ENCODE measurements at places on chromosomes 11 and 22. TPM values are rescaled to one million over a fixed set of nuclear protein-coding genes. Genes with fewer than 3 reads are reported as not detected.
A peak's percentile ranks its signal among the peaks of the same experiment; 100 is the strongest.

DNA sequence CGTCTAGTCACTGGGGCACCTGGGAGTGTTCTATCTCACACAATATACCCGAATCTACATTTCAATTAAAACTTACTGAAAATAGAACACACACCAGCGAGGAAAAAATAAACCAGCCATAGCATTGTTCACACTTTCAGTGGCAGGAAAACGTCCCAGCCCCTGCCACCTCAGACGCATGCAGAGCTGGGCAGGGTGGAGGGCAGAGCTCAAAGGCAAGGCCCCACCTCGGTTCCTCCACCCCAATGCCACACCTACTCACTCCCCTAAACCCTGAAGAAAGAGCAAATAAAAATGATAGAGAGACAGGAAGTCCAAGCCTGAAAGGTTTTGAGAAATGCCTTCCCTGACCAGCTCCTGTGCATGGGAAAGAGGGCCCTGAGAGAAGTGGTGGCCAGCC lies 14.8 kb downstream of the B3GNT6 start:
- DNase-seq: no peak

GRCh38 chr11:70126494-70126893 lies 48.4 kb downstream of the ANO1 start:
- no peak for DNase-seq

DNA sequence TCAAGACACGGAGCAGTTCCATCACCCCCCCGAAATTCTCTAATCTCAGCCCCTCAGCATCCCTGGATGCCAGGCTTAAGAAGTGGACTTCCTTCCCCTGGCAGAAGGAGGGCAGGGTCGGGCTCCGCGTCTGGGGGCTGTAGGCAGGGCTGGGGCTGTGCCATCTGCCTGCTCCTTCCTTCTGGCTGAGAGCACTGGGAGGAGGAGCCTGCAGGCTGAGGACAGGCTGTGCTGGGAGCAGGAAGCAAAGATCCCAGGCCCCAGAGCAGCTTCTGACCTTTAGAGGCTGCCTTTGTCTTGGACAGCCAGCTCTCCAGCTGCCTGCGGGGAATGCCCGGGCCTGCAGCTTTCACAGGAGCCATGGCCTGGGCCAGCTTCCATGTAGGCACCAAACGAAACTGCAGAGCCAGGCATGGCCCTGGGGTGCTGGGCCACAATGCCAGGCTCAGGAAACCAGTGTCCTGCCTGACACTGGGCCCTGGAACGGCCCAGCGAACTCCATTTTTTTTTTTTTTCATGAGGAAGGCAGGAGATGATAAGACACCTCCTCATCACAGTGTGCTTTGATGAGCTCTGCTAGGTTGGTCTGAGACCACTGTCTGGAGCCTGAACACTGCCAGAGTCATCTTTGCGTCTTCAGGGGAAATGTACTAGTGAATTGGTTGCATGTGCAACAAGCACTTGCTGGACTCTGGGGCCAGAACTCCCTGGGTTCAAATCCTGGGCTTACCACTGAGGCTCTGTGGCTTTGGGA lies 67.9 kb downstream of the MCM5 start:
- no peak for DNase-seq

- no peak for DNase-seq
Observed at GRCh38 chr11:36988556-36988955, 390.5 kb upstream of the RAG2 start.

DNA sequence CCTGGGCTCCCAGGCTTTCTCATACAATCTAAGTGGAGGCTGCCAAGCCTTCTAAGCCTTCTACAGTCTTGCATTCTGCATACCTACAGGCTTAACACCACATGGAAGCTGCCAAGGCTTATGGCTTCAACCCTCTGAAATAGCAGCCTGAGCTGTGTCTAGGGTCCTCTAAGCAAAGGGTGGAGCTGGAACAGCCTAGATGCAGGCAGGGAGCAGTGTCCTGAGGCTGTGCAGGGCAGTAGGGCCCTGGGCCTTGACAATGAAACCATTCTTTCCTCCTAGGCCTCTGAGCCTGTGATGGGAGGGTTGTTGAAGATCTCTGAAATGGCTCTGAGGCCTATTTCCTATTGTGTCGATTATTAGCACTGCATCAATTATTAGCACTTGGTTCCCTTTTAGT lies 150.9 kb upstream of the GRK3 start:
- DNase-seq: no peak

DNA sequence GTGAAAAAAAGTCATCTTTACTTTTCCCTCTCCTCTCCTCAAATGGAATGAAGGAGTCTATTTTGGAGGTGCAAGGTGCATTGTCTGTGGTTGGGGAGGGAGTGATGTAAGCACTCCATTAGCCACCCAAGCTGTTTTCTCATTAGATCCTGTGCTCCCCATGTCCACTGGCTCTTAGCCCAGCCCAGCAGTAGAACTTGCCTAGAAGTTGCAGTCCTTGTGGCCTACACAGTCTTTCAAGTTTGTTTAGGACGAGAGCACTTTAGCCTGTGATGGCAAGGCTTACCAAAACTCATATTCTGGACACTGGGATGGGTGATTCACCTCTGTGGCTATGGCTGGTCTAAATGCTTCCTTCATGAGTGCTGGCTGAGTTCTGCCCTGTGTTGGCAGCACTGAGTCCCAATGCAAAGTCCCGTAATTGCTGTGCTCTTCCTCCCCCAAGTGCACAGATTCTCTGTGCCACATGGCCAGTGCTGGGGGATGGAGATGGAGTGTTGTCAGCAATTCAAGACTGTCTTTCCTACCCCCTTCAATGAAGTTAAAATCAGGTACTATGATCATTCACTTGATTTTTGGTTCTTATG lies 15.8 kb downstream of the SLC22A25 start:
- DNase-seq: no peak

- no peak for DNase-seq
Observed at GRCh38 chr11:117127171-117127901, 16.8 kb upstream of the PAFAH1B2 start.

- no peak for DNase-seq
Observed at GRCh38 chr11:117891362-117891761, 14.9 kb upstream of the FXYD6 start.

DNA sequence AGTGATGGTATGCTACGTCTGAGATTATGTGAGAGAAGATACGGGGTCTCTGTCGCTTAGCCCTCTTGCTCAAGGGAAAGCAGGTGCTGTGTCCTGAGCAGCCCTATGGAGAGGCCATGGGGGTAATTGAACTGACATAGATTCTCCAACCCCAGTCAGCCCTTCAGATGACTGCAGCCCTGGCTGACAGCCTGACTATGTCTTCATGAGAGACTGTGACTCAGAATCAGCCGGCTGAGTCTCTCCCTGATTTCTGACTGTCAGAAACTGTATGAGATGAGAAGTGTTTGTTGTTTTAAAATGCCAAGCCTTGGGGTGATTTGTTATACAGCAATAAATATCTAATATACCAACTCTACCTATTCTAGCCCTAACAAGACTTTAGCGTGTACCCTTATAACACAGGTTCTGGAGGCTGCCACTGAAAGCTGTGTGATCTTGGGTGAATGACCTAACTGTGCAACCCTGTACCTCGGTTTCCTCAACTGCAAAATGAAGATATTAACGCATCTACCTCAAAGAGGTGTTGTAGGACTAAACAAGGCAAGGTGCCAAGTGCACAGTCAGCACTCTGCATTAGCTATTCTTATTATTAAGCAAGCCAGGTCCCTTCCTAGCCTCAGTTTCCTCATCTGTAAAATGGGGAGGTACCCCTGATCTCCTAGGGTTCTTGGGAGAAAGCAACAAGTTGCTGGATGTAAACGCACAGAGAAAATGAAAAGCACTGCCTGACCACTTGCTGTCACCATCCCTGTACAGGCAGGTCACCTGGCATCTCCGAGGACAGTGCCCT lies 24.9 kb downstream of the SLC43A1 start:
- DNase-seq: peak; percentile 32

DNA sequence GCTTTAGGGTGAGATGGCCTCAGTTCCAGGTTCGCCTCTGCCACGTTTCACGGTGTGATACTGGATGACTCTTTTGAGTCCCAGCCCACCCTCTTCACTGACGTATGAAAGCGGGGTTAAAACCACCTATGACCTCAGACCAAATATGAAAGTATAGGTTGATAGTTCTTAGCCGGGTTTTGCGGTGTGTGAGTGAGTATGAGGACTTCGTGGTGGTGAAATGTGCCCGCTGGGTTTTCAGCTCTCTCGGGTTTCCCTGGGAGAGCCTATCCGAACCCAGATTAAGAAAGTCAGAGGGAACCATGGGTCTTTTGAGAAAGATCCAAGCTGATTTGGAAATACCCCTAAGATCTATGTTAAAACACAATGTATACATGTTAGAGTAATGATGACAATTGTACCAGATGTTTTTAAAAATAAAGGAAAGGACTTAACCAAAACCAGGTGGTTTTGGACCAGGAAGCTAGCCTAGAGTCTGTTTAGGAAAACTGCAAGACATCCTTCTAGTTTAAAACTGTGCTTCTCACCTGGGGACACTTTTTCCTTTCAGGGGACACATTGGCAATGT lies 25.8 kb upstream of the ST3GAL4 start:
- no peak for DNase-seq

DNA sequence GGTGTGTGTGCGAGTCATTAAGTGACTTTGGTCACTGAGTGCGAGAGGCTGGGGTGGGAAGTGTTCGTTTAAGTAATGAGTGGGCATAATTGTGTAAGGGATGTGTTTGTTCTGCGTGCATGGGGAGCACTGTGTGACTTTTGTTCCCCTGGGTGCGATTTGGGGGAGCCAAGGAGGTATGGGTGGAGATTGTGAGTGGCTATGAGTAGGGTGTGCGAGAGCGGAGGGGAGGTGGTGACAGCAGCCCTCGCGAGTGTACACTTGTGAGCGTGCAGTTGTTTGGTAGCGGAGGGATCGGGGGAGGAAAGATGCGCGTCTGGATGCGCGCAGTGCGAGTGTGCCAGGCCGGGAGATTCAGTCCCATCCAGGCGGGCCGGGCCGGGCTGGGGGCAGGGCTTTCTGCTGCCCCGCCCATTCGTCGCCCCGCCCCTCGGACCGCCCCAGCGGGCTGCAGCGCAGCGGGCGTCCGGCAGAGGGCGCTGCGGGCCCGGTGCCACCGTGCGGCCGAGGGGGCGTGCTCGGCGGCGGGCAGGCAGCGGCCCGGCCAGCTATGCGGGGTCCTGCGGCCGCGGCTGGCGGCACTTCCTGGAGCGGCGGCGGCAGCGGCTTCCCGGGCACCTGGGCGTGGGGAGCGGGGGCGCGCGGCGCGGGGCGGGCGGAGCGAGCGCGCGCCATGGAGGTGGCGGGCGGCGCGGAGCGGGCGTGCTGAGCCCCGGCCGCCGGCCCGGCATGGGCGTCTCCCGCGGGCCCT lies at the start of gene DGKZ:
Gene DGKZ (plus strand): TSS at position 578 of the 751 bp plus-strand sequence. CDS start 197 bp downstream, outside the sequence.
- DNase-seq: no peak

- no peak for DNase-seq
Observed at GRCh38 chr11:8333811-8334401, 70.2 kb upstream of the LMO1 start.

DNA sequence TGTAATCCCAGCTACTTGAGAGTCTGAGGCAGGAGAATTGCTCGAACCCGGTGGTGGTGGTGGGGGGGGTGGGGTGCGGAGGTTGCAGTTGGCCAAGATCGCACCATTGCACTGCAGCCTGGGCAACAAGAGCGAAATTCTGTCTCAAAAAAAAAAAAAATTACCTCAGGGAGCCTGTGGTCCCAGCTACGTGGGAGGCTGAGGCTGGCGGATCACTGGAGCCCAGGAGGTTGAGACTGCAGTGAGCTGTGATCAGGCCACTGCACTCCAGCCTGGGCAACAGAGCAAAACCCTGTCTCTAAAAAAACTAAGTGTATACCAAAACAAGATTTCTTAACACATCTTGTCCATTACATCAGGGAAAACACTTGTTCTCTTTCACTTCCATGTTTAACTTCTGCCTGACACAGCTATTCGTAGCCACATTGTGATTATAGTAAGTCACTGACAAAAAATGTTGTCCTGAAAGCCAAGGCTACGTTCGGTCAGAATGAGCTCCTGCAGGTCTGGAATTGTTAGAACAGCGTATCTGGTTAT lies 1.4 kb downstream of the TMEM80 start:
- no peak for DNase-seq

DNA sequence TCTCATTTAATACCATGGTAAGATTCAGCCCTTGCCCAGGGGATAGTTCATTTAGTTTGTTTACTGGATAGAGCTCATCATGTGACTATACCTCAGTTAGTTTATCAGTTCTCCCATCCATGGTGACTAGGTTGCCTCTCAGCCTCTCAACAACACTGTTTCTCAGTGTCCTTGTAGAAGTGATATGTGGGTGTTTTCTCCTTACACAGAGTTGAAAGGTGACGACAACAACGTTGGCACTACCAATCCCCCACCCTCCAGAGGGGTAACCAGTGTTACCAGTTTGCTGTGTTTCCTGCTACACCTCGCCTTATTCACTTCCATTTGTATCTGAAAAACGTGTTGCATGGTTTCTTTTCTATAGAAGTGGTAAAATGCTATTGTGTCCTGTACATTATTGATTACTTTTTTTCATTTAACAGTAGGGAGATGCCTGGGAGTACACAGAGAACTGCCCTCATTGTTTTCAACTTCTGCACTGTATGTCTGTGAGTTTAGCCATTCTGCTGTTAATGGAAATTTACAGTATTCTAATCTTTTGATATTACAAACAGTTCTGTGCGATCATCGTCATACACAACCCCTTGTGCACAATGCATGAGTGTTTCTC lies 11.6 kb downstream of the NEAT1 start:
- no peak for DNase-seq

GRCh38 chr11:67053896-67054329 lies 2.7 kb upstream of the RHOD start:
- no peak for DNase-seq

DNA sequence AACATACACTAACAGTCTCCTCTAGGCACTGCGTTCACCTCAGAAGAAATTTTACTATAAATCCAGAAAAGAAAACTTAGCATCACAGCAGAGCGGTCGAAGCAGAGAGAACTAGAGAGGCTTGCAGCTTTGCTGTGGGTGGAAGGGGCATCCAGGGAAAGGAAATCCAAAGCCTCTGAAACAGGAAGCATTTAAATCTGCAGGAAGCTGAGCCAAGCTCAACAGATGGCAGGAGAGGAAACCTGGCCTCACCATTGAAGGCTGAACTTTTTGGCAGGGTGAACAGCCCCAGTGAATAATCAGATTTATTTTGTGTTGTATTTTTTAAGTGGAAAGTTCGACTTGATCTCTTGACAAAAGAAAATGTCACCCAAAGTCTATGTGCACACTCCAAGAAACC lies 858.1 kb downstream of the OPCML start:
- DNase-seq: no peak

GRCh38 chr11:120709808-120710207 lies 198.3 kb downstream of the GRIK4 start:
- no peak for DNase-seq

SCN3B gene
- total RNA-seq: 0.45 TPM

CWC15 gene
- 29.5 TPM for total RNA-seq

CNGA4 gene
- total RNA-seq: 0.22 TPM

MPZL3 gene
- 1.6 TPM for total RNA-seq

IL10RA gene
- total RNA-seq: 0.12 TPM

RIMBP3B gene
- total RNA-seq: 0.67 TPM

CHST1 gene
- total RNA-seq: 12.5 TPM

KCNJ5 gene
- total RNA-seq: not detected

SOX10 gene
- not detected for total RNA-seq

DNAJB7 gene
- total RNA-seq: not detected

OR10D3 gene
- total RNA-seq: not detected

PGA3 gene
- not detected for total RNA-seq
